ENCODE measurements at places on chromosomes 7 and 10.

- no peak overlapping the region for H3K4me3 ChIP-seq
- no peaks in the 10 kb centered on the region for H3K27me3 ChIP-seq
- peak overlapping the region; percentile 68 for H3K27ac ChIP-seq
- no peak for DNase-seq
Measured at GRCh38 chr7:112001091-112001826, 204.9 kb downstream of the DOCK4 start.

GRCh38 chr10:43212043-43212721 is 54.7 kb downstream of the RASGEF1A start:
- H3K27me3 ChIP-seq, result peaks cover 10% of the 10 kb centered on the region
- H3K36me3 ChIP-seq, result no peaks in the 10 kb centered on the region
- no peak overlapping the region for H3K27ac ChIP-seq
- H3K4me3 ChIP-seq, result no peak overlapping the region

- no peaks in the 10 kb centered on the region for H3K36me3 ChIP-seq
- H3K27me3 ChIP-seq, result no peaks in the 10 kb centered on the region
- peaks cover 47% of the 10 kb centered on the region for H3K4me1 ChIP-seq
- peak overlapping the region; percentile 84 for H3K27ac ChIP-seq
- peak overlapping the region; percentile 91 for H3K4me3 ChIP-seq
Measured at GRCh38 chr7:94510582-94511496, 1.2 kb downstream of the CASD1 start.

- peak overlapping the region; percentile 94 for H3K4me3 ChIP-seq
- H3K27ac ChIP-seq, result peak overlapping the region; percentile 98
- no peak for DNase-seq
- peaks cover 25% of the 10 kb centered on the region for H3K27me3 ChIP-seq
- peaks cover 52% of the 10 kb centered on the region for H3K4me1 ChIP-seq
Measured at GRCh38 chr10:97332591-97333350, 1.8 kb downstream of the FRAT2 start.

- H3K4me1 ChIP-seq, result peaks cover 25% of the 10 kb centered on the region
Measured at GRCh38 chr7:38932509-38933168, 23.6 kb upstream of the VPS41 start.

DNA sequence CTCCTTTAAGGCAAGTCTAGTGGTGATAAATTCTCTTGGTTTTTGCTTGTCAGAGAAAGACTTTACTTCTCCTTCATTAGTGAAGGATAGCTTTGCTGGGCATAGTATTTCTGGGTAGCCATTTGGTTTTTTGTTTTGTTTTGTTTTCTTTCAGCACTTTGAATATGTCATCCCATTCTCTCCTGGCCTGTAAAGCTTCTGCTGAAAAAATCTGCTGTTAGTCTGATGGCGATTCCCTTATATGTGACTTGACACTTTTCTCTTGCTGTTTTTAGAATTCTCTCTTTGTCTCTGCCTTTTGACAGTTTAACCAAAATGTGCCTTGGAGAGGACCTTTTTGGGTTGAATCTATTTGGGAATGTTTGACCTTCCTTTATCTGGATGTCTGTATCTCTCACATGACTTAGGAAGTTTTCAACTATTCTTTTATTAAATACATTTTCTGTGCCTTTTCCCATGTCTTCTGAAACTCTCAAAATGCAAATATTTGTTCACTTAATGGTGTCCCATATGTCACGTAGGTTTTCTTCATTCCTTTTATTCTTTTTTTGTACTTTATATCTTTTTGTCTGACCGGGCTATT is 14.7 kb downstream of the TAS2R40 start:
- H3K27ac ChIP-seq, result no peak overlapping the region
- H3K4me3 ChIP-seq, result no peak overlapping the region
- peaks cover 2% of the 10 kb centered on the region for H3K27me3 ChIP-seq
- no peak for DNase-seq

GRCh38 chr7:150980663-150981062 is 2.5 kb upstream of the KCNH2 start:
- H3K4me1 ChIP-seq, result peaks cover 18% of the 10 kb centered on the region
- peaks cover 75% of the 10 kb centered on the region for H3K27me3 ChIP-seq
- no peak overlapping the region for H3K27ac ChIP-seq

DNA sequence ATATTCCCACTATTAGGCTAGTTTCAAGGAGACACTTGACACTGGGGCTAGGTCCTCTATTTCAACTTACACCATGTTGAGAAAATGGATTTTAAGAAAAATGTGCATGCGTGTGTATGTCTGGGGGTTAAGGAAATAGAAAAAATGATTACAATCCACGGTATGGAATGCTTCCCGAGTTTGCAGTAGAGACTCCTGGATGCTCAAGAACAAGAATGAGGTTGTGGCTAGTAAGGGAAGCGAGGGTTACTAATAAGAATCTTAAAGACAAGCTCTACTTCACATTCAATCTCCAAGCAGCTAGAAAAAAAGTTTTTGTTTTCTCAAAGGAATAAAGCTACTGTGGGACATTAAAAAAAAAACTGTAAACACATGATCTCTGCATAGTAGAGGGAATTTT is 54.7 kb downstream of the ANK3 start:
- no peak overlapping the region for H3K27ac ChIP-seq
- no peaks in the 10 kb centered on the region for H3K27me3 ChIP-seq
- no peak overlapping the region for H3K4me3 ChIP-seq
- peaks cover 3% of the 10 kb centered on the region for H3K36me3 ChIP-seq
- no peak for DNase-seq

DNA sequence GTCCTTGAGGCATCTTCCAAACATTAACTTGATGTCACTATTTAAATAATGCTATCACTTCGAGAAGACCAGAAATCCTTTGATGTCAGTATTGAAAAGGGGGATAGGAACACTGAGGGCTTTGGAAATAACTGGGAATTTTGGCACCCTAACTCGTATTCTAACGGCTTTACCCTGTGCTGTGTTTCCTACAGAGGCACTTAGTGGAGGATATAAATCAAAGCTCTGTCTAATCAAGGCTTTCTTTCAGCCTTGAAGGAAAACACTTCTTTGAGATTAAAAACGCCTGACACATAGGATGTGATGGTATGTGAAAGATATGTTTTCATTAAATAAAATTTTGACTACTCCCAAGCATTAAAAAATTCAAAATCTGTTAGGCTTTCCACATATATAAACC is 62.3 kb downstream of the CREB5 start:
- H3K27me3 ChIP-seq, result peaks cover 7% of the 10 kb centered on the region
- H3K27ac ChIP-seq, result no peak overlapping the region
- no peaks in the 10 kb centered on the region for H3K36me3 ChIP-seq
- peak overlapping the region; percentile 3 for H3K4me3 ChIP-seq
- no peak for DNase-seq

- H3K36me3 ChIP-seq, result no peaks in the 10 kb centered on the region
- no peak for DNase-seq
- H3K4me3 ChIP-seq, result no peak overlapping the region
- H3K27ac ChIP-seq, result no peak overlapping the region
- no peaks in the 10 kb centered on the region for H3K4me1 ChIP-seq
Measured at GRCh38 chr7:16318989-16319915, 102.1 kb downstream of the CRPPA start.

GRCh38 chr10:123560301-123561140 is 105.6 kb upstream of the GPR26 start:
- no peaks in the 10 kb centered on the region for H3K36me3 ChIP-seq
- no peaks in the 10 kb centered on the region for H3K4me1 ChIP-seq

- no peaks in the 10 kb centered on the region for H3K36me3 ChIP-seq
- no peak overlapping the region for H3K4me3 ChIP-seq
- H3K27ac ChIP-seq, result no peak overlapping the region
- DNase-seq, result no peak
- H3K27me3 ChIP-seq, result no peaks in the 10 kb centered on the region
Measured at GRCh38 chr7:124388751-124389150, 355.9 kb upstream of the TMEM229A start.

GRCh38 chr10:108338146-108338545 is 1173.6 kb upstream of the SORCS1 start:
- no peaks in the 10 kb centered on the region for H3K36me3 ChIP-seq
- H3K27ac ChIP-seq, result no peak overlapping the region
- no peak overlapping the region for H3K4me3 ChIP-seq
- no peaks in the 10 kb centered on the region for H3K4me1 ChIP-seq

GRCh38 chr10:99548041-99548530 is 15.3 kb downstream of the NKX2-3 start:
- H3K4me3 ChIP-seq, result no peak overlapping the region
- DNase-seq, result no peak
- no peaks in the 10 kb centered on the region for H3K36me3 ChIP-seq
- H3K27me3 ChIP-seq, result peaks cover 88% of the 10 kb centered on the region
- H3K27ac ChIP-seq, result no peak overlapping the region

DNA sequence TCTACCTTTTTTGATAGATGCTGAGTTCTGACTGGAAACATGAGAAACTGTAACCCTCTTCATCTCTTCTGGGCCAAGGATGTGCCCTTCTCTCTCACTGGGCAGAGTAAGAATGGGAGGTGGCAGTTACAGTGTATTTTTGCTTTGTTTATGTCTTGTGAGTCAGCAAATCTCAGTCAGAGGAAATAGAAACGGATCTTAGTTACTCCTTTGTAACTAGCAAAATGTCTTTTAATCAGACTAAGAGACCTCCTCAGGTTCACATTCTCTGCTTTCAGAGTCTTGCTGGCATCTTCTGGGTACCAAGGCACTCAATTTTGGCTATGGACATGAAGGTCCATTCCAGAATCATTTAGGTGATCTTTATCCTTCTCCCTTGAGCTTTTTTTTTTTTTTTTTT is 70.9 kb downstream of the HHEX start:
- no peak overlapping the region for H3K27ac ChIP-seq
- no peak for DNase-seq
- peaks cover 16% of the 10 kb centered on the region for H3K4me1 ChIP-seq
- no peak overlapping the region for H3K4me3 ChIP-seq
- H3K27me3 ChIP-seq, result peaks cover 6% of the 10 kb centered on the region
